GM23248 (cell line): ENCODE measurements at places on chromosomes 4 and X.
A peak's percentile ranks its signal among the peaks of the same experiment; 100 is the strongest.

DNA sequence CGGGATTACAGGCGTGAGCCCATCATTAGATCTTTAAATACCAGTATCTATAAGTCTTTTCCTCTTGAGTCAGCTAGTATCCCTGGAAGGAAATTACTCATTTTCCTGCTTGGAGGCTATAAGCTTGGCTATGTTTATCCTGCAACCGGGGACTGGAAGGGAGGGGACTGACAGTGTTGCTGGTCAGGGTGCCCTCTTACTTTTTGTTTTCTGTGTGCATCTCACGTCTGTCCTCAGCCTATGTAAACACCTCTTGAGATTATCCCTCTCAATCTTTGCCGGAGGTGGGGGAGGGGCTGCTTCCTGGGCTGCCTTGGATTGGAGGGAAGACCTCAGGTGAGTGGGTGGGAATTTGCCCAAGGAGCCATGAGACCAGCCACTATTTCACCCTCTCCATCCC is 37.0 kb downstream of the HTT start:
- no peaks in the 10 kb centered on the region for H3K27me3 ChIP-seq
- H3K4me3 ChIP-seq: no peak overlapping the region
- H3K27ac ChIP-seq: no peak overlapping the region

- H3K27ac ChIP-seq: no peak overlapping the region
- no peaks in the 10 kb centered on the region for H3K4me1 ChIP-seq
- no peaks in the 10 kb centered on the region for H3K27me3 ChIP-seq
- DNase-seq: no peak
These were observed 31.1 kb downstream of the MAML3 start for GRCh38 chr4:140122891-140123290.

- H3K27ac ChIP-seq: no peak within 1 kb of the TSS
- no peaks in the 10 kb centered on the region for H3K4me1 ChIP-seq
- no peak within 1 kb of the TSS for H3K4me3 ChIP-seq
- DNase-seq: peak; percentile 60
- H3K27me3 ChIP-seq: no peaks in the 10 kb centered on the region
These were observed at the start of gene NALF2 for GRCh38 chrX:69503782-69504625. Gene NALF2, plus strand, starts transcription at chrX:69504326. Its CDS starts 957 bp downstream, at chrX:69505283.

DNA sequence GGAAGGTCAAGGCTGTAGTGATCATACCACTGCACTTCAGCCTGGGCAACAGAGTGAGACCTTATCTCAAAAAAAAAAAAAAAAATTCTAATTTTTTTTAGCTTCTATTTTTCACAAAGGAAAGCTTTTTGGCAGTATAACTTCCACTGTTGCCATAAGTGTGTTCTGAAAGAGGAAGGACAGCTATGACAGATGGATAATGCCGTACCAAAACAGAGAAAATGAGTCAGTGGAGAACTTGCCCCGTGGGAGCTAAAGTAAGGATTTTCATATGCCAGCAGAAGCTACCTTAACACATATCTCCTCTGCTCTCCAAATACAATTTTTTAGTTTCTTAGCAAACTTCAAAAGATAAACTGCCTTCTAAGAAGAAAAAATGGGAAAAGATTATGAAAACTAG is 43.7 kb downstream of the RPS3A start:
- no peak overlapping the region for H3K27ac ChIP-seq
- H3K4me1 ChIP-seq: no peaks in the 10 kb centered on the region

- no peaks in the 10 kb centered on the region for H3K36me3 ChIP-seq
- H3K27me3 ChIP-seq: no peaks in the 10 kb centered on the region
- H3K27ac ChIP-seq: peak overlapping the region; percentile 82
- peak overlapping the region; percentile 38 for H3K4me3 ChIP-seq
- peak; percentile 57 for DNase-seq
- H3K4me1 ChIP-seq: peaks cover 36% of the 10 kb centered on the region
These were observed 13.4 kb downstream of the SRD5A3 start for GRCh38 chr4:55359397-55359916.

GRCh38 chr4:174554231-174554728 is 32.0 kb upstream of the HPGD start:
- no peak overlapping the region for H3K27ac ChIP-seq
- no peak overlapping the region for H3K4me3 ChIP-seq
- no peaks in the 10 kb centered on the region for H3K27me3 ChIP-seq
- no peaks in the 10 kb centered on the region for H3K36me3 ChIP-seq
- H3K4me1 ChIP-seq: peaks cover 13% of the 10 kb centered on the region
